Fibroblast of skin of right quadriceps (primary cell): ENCODE measurements at places on chromosomes 4 and X.

DNA sequence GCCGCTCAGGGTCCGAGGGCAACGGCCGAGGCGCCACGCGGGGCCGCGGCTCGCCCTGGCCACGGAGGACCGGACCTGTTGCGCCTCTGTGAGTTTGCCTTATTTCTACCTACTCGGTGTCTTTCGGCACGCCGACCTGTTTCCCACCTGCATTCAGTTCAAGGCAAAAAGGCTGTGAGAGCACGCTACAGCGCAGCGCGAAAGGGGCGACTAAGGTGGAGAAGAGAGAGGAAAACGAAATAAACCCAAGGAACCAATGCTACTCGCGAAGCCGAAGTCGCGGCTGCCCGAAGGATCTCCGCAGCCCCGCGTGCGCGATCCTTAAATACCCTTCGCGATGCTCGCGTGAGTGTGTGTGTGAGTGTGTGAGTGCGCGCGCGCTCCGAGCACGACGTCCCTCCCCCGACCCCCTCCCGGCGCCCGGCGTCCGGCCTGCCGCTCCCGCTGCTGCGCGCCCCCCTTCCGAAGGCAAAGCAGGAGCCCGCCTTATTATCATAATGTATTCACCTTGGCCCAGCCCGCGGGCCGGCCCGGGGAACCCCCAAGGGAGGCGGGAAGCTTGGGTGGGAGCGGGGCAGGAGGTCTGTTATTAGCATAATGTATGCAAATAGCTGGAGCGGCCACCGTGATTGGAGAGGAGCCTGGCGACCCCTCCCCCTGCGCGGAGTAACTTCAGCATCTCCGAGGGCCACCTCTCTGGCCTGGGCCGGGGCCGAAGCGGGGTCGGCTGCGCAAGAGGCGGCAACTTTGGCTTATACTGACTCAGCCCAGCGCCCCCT is at the start of gene COL25A1:
TSS of gene COL25A1 (minus strand) at position 298 of the 779 bp plus-strand sequence.
- DNase-seq, result peak; percentile 67

DNA sequence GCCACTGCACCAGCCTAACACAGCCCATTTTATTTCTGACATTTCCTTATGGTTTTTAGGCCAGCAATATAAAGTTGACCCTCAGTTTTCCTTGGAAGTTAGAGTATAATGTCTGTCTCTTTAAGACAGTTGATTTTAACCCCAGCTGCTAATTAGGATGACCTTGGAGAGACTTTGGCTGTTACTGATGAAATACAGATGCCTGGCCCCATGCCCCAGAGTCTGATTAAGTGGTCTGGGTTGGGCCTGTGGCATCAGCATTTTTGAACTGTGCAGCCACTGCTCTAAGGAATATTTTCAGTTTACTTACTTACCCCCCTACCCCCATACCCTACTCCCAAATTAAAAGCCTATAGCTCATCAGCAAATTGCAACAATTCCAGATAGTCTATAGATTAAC is 85.8 kb downstream of the DCLK2 start:
- DNase-seq, result peak; percentile 19

DNA sequence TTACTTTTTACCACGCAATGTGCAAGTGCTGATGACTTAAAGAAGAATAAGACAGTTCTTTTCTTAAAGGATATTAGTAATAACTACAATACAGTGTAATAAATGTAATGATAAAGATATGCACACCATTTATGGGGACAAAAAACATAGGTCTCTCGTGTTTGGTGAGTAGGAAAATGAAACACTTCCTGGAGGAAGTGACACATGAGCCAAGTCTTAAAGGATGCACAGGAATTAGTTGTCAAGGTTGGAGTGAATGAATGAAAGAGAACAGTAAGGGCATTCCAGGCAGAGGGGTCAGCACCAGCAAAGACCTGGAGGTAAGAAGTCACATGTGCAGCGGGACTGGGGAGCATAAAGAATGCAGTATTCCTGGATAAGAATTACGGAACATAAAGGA is 112.7 kb downstream of the SH3RF1 start:
- DNase-seq, result no peak

DNA sequence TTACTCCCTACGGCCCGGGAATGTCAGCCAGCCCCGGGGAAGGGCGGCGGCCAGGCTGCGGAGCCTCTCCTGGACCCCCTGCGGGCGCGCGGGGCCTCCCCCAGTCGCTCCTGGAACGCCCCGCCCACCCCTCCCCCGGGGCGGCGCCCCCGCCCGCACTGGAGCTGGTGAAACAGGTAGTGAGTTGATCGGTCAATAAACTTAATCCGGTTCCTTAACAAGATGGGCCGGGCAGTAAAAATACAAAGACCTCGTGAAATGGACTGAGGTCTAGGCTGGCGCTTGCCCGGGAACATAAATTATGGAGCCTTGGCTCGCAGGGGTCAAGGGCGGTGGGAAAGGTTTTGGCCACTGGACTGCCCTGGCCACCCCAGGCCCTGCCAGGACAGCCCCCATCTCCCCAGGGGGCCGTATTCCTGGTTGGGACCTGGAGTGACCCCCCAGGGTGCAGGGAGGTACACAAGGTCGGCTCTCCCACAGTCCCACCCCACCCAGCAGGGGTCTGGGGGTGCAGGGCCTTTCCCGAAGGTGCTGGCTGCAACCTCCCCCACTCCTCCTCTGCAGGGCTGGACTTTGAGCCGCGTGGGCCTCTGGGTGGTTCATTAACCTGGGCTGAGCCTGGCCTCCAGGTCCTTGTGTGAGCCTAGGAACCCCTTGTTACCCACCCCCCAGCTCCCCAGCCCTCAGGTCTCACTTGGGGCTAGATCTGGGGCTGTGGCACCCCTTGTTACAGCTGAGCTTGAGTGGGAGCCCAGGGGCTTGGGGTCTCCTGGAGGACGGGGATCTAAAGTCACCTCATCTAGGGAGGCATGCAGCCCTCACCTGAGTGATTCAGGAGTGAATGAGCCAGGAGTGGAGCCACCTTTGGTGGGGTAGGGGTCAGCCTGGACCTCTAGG is 2.5 kb downstream of the FGFR3 start:
- no peak for DNase-seq

GRCh38 chr4:127759228-127759820 is 22.8 kb upstream of the HSPA4L start:
- DNase-seq, result no peak

DNA sequence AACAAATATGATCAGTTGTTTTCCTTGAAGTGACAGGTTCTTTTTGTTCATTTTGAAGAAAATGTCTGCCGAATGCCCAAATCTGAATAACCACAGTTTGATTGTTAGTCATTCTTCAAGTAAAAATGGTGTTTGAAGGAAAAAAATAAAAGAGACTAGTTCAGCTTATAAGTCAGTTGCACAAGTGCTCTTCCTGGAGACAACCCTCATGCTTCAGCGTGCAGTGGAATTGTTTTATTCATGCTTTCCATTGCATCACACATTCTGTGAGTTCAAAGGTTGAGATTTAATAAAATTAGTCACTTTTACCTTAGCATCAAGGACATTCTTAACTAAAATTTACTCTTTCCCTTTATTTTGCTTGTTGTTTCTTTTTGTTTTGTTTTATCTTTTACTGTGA is 404.9 kb downstream of the ZNF674 start:
- no peak for DNase-seq

- no peak for DNase-seq
Observed at GRCh38 chr4:71497078-71497477, 158.3 kb downstream of the SLC4A4 start.

DNA sequence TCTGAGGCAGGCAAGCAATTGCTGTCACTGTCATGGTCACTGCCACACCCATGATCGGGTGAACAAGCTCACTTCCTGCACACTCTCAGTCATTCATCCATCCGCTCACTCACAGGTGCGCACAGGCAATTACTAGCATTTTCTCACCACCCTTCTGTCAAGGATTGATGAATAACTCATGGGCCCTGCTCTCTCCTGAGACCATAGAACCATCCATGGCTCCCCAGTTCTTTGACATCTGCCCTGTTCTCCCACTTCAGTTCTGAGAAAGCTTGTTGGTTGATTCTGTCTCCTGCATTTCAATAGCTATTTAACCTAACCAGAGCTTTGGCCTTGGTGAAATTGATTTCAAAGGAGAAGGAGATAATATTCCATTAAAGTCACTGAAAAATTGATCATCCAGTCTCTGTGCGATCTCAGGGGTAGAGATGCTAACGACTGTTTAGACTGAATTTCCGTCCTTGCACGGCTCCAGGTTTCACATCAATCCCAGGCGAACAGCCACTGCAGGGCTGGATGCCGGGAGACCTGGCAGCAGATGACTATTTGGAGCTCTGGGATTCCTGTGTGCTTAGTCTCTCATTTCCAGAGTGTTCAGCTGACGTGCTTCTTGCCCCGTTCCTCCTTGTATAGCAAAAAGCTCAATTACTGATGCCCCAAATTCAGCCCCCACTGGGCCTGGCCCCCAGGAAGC is 36.9 kb upstream of the ADRA2C start:
- peak; percentile 22 for DNase-seq

- no peak for DNase-seq
Observed at GRCh38 chr4:147862043-147862692, 130.3 kb downstream of the ARHGAP10 start.

DNA sequence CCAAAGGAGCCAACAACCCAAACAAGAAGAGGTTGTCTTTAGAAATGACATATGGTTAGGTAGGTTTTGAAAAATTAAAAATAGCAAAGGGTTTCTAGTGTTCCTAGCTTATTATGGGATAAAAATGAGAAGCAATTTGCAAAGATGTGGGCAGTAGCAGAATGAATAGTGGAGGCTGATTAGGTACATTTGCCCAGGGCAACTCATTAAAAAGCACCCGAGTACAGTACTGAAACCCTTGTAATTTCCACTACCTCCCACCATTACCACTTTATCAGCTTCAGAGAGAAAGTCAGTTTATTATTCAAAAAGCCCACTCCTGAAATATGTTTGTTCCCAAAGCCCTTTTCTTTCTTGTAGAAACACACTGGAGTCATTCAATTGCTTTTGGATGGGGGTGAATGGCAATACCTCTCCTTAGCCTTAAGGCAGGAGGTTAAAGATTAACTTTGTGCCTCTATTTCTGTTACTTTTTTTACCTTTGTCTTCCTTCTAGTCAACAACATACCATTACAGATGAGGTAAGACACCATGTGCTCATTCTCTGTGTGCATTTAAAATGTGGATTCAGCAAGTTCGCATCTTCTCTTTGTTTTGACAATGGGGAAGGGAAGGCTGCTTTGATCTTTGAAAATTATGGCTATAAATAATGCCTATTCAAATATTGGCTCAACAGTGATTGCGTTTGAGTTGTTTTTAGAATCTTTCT is 353.8 kb upstream of the CASK start:
- no peak for DNase-seq

DNA sequence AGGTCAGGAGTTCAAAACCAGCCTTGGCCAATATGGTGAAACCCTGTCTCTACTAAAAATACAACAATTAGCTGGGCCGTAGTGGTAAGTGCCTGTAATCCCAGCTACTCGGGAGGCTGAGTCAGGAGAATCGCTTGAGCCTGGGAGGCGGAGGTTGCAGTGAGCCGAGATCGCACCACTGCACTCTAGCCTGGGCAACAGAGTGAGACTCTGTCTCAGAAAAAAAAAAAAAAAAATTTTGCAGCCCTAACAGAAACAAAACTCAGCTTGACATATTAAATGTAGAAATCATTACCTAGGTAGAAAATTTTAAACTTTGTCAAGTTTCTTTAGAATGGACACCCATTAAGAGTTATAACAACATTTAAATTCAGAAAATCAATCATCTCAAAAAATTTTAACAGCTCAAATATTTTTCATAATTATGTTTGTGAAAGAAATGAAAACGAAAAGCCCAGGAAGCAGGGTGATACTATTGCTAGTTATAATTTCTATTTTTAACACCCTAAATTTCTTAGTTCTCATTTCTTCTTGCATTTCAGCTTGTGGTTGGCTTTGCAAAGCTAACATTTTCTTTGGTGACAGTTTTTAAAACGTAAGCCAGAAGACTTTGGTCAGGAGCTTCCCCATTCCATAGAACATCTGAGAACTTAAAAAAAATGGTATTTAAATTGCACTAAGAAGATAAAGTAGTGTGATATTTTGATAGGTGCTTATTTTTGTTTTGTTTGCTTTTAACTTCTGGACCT is 33.3 kb upstream of the RBBP7 start:
- no peak for DNase-seq

GRCh38 chr4:33649015-33649414 is 2595.3 kb downstream of the ARAP2 start:
- DNase-seq, result peak; percentile 59

DNA sequence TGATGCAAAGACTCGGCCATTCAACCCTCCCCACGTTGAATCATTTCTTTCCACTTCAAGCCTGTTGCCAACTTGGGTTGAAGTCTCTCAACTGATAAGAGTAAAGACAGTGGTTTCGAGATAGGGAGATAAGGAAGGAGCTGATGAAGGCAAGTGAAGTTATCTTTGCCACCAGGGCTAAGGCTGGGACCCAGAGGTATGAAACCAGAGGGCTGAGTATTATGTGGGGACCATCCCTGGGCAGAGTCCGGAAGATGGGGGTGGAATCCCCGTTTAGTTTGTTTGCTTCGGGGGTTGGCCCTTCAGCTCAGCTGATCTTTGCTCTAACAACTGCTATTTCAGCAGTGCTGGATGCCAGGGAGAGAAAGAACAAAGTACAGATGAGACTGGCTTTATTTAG is 2.3 kb upstream of the XPNPEP2 start:
- no peak for DNase-seq

DNA sequence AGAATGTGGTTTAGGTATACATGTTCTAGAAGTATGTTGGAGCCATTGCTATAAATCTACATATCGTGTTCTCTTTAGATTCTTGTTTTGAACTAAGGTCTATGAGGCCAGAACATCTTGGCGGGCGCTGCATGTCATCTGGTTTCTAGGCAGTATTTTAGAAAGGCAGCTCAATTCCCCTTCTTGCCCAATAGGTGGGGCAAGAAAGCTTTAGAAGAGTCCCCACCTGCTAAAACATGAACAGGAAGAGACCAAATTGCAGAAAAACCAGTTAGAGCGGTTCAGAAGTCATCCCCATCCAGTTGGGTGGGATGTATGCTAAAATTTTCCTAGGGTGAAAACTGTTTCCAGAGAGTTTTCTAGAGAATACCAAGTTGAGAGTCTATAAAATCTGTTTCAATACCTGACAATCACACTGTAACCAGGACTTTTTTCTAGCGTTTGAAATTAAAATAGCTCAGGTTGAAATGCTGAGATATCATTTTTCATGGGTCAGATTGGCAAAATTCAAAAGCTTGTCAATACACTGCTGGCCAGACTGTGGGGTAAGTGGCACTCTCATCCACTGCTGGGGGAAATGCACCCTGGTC is 17.5 kb upstream of the SH3KBP1 start:
- DNase-seq, result peak; percentile 37

DNA sequence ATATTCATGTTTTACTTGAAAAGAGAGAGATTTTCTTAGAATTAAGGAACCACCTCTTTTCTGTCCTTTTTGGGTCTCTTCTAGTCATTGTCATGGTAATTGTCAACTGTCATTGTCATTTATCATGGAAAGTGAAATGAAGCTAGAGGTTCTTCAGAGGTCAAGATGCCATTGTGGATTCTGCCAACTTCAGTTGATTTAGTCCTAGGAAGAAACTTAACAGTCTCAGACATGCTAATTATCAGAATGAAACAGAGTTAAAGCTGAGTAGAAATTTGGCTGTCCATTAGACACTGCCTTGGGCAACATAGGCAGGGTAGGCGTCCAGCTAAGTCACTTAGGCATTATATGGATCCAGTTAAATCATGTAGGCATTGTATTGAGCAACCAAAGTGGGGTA is 796.1 kb upstream of the ADGRL3 start:
- DNase-seq, result no peak

- peak; percentile 76 for DNase-seq
Observed at GRCh38 chr4:118352843-118353533, at the start of gene PRSS12. PRSS12 (minus strand) TSS chr4:118353003; CDS start chr4:118352720, 283 bp downstream.
